ENCODE measurements at places on chromosomes 2 and 18.

DNA sequence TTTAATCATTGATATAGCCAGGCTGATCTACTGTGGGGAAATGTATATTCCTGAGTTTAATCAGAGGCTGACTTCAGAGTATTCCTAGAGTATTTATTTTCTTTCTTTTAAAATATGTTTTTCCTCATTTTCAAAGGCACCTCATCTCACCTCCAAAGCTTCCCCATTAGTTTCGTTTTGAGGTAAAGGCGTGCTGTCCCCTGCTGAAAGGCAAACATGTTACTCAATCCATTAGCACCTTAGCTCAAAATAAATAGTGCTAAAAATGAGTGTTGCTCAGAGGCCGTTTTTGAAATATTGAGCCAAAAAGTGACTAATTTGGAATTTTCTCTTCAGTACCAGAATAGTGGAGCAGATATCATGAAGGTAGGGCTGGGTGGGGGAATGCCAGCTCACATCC is 386.2 kb downstream of the SOX11 start:
- no peak overlapping the region for H3K27ac ChIP-seq
- no peak overlapping the region for H3K4me3 ChIP-seq
- no peaks in the 10 kb centered on the region for H3K4me1 ChIP-seq
- no peak for DNase-seq
- no peaks in the 10 kb centered on the region for H3K27me3 ChIP-seq

DNA sequence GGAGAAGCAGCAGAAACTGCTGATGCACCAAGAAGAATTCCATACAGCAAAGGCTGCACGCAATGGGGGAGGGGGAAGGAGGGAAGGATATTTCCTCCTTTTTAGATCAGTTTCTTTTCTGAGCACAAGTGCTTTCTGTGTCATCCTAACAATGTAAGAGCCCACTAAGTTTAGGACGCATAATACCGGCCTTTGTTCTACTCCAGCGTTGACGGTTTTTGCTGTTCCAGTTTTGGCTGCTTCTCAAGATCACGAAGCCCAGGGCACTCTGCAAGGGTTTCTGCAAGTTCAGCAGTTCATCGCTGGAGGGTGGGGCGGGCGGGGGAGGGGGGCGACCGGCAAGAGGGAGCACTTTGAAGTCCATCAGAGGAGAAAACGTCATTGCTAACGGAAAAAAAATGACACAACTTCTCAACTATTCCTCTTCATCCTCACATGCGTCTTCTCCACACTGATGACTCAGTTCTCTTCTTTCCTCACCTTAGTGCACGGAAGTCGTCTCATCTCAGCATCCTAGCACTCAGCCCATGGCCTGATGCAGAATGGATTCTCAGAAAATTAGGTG is 8.7 kb downstream of the FAM178B start:
- H3K36me3 ChIP-seq: no peaks in the 10 kb centered on the region
- H3K27me3 ChIP-seq: no peaks in the 10 kb centered on the region
- no peak for DNase-seq
- no peaks in the 10 kb centered on the region for H3K4me1 ChIP-seq

DNA sequence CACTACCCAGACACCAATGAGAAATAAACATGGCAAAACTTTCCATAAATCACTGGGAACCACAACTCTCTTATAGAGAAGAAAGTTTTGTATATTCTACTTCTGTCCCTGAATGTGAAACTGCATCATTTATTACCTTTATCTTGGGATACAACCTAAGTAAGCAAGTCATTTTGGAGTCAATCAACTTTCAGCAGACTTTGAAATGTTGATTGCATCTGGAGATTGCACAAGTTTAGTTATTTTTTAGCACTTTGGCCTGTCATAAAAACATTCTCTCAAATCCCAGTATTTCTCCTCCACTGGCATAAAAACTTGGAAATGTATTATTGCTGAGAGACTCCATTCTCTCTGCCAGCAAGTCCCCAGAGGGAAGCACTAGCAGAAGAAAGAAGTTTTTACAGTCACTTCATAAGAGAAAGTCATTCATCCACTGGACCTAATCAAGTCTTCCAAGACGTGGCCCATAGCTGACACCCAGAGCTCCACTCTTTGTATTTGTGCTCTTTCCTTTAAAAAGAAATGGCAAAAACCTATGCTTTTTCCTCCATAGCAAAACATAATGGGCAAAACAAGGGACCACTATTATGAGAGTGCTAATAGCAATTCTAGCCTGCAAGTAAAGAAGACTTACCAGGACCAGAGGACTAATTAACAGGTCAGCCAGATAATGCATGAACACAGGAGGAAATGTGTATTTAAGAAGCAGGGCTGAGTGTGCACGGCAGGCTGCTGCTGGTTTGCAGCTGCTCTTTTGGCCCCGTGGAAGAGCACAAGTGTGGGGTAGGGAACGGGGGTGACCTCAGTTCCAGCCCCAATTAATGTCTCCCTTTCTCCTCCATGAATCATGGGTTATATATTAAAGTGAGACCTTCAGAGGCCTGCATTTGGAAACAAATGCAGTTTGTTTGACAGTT is 171.5 kb downstream of the INO80D start:
- peaks cover 38% of the 10 kb centered on the region for H3K4me1 ChIP-seq
- H3K27me3 ChIP-seq: no peaks in the 10 kb centered on the region
- DNase-seq: peak; percentile 86
- no peak overlapping the region for H3K4me3 ChIP-seq
- no peaks in the 10 kb centered on the region for H3K36me3 ChIP-seq

- no peak overlapping the region for H3K4me3 ChIP-seq
- no peaks in the 10 kb centered on the region for H3K27me3 ChIP-seq
- H3K27ac ChIP-seq: no peak overlapping the region
- no peak for DNase-seq
- H3K4me1 ChIP-seq: no peaks in the 10 kb centered on the region
Measured at GRCh38 chr2:195649629-195650190, 7.3 kb upstream of the SLC39A10 start.
